Posterior cingulate gyrus (tissue), 11 donors: ENCODE measurements at places on chromosomes 13 and 19.

DNA sequence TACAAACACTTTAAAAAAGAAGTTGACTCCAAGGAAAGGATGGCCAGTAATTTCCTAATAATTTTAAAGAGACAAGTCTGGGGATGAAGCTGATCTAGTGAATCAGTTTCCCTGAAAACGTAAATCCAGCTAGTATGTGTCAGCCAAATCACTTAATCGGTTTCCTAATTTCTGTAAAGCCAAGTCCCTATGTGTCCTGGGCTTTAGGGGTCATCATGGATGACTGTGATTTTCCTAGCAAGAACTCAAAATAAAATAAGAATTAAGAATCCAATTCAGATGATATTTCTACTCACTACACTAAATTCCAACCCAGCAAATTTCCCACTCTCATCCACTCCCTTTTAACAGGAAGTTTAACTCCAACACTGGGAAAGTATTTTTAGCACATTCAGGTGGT lies 35.9 kb downstream of the ELF1 start:
- no peak for DNase-seq

GRCh38 chr19:2080336-2080988 lies 15.7 kb downstream of the MOB3A start:
- DNase-seq: no peak

- no peak for DNase-seq
Measured at GRCh38 chr13:99208185-99208584, 7.5 kb downstream of the UBAC2 start.

GRCh38 chr13:46172531-46172991 lies 9.4 kb downstream of the LCP1 start:
- DNase-seq: no peak

DNA sequence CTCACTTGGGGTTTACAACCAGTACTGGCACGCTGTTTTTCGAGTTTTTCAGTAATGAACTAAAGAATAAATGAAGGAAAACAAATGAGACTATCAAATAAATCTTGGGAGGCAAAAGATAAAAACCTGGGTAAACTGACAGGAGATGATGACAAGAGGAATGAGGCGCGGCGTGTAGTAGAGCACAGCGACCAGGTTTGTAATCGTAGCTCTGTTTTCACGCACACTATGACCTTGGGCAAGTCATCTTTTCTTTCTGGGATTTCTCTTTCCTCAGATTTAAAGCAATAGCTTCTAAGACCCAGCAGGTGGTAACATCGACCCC lies 419 bp downstream of the MRPS31 start:
- no peak for DNase-seq

- no peak for DNase-seq
Measured at GRCh38 chr13:64819081-64819480, 2411.1 kb downstream of the PCDH9 start.

DNA sequence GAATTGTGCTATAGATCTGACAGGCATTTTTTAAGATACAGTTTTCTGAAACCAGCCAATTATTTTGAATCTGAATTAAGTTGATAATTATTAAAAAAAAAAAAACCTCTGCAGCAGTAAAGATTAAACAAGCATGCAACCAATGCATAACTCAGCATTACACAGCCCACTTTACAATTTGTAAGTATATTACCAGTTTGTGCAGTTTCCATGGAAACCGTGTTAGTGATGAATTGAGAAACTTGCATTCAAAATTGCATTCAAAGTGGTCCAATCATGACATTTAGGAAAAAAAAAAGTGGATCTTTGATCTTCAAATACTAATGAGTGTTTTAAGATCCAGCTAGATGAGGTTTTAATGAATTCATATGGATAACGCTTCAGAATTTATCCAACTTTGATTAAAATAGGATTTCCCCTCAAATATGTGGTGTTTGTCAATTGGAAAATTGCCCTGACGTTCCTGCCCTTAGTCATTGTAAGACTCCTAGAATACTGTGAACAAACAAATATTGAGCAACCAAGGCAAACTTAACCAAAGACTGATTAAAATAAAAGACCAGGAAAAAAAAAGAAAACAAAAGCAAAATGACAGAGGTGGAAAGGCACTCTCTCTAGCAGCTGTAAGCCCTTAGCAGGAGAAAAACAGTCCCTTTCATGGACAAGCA lies 314.8 kb upstream of the MAB21L1 start:
- DNase-seq: no peak

DNA sequence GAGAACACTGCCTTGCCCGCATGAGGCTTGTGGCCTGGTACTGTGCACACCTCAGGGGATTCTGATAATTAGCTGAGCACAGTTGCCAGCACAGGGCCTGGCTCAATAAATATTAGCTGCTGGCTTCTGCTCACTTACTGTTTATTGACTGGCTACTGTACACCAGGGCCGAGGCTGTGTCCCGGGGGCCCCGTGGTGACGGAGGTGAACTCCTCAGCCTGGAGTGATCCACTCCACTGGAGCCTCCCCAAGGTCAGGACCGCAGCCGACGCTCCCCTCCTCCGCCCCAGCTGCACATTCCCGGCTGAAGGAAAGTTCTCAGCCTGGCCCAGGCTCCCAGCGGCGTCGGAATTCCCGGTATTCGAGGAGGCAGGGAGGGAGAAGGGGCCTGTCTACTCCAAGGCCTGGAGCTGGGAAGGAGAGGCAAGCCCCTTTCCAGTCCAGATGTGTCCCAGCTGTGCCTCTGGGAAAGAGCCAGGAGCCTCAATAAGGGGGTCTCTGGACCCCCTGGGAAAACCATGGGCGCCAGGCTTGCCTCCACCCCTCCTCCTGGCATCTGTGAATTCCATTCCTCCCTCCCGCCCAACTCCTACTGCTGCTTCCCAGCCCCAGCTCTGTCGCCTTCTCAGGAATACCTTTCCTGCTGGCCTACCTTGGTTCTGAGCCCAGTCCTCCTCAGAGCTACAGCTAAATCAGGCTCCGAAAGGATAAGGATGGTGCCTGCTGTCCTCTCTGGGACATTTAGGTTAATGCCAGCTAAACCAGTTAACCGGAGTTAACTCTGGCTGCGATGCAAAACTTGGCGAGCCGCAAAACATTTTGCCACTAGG lies 7.3 kb downstream of the RPS16 start:
- DNase-seq: no peak

DNA sequence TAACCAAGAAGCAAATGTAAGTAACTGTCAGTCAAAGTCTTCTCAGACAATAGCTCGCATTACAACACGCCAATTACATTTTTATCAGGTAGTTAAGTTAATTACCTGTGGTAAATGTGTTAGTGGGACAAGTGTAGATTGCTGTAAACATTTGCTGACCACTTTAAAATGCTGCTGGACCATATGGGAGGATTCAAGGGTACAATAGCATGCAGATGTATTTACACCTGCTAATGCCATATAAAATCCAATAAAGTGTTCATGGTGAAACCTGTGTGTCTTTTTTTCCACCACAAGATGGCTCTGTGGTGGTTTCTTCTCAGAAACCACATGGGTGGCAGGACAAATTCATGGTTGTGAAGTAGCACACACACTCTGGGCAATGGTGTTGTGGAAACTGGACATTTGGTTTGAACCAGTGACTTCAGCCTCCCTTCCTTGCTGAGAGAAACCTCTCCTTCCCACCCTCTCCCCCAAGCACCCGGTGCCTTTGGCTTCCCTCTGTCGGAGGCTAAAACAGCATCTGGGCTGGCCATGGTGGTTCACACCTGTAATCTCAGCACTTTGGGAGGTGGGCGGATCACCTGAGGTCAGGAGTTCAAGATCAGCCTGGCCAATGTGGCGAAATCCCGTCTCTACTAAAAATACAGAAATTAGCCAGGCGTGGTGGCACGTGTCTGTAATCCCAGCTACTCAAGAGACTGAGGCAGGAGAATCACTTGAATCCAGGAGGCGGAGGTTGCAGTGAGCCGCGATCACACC lies 18.1 kb upstream of the GTF3A start:
- DNase-seq: no peak

GRCh38 chr13:75518439-75519088 lies 19.1 kb downstream of the COMMD6 start:
- peak; percentile 84 for DNase-seq

DNA sequence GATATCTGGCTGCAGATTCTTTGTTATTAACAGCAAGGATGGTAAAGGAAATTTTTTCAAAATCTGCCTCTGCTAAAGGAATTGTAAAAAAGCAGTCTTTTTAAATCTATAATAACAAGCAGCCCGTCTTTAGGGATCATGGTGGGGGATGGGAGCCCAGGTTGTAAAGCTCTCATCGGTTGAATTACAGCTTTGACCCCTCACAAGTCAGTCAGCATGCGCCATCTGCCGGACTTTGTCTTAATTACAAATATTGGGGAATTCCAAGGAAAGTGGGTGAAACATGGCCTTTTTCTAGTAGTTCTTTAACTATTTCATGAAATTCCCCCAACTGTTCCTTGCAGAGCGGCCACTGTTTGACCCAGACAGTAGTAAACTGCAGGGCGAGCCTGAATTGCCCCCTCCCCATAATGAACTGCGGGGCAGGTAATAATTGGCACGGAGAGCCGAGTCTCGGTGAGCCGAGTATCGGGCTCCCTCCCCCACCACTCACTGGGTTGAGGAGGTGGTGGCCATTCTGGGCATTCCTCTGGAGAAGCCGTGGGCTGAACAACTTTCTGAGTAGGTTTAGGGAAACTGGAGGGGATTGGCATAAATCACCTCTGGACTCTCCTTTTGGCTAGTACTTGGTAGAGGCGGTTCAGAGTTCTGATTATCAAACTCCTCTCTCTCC lies 11.6 kb downstream of the ZNF578 start:
- no peak for DNase-seq

DNA sequence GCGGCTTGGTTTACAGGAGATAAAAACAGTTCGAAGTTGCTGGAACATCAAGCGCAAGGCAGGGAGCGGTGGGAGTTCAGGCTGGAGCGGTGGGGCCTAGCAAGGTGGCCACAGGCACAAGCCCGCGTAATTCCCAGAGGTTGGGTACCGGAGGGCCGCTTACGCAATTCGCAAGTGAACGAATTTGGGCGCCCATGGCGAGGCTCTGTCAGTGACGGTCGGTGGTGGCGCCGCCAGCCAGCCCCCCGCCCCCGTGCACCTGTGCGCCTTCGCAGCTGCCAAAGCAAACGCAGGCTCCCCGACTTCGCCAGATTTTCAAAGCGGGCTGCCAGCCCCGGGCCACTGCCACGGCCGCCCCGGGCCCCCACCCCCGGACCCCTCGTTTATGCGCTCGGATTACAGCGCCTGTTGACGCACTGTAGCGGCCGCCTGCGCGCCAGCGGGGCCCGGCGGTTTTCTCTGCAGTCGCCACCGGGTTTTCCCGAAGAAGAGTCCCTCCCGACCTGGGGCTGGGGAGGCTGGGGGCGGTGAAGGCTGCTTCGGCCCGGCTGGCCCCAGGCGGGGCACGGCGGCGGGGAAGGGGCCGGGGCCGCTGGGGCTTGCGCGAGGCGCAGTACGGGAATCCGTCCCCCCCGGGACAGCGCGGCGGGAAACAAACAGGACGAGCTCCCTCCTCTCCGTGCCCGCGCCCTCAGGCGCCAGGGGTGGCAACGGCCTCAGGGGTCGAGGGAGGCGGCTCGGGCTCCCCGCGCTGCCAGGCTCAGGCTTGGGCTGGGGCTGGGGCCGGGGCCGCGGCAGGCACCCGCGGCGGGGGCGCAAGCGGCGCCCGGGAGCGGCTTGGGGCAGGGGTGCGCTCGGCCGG lies 709 bp downstream of the N4BP2L1 start:
- peak; percentile 91 for DNase-seq

DNA sequence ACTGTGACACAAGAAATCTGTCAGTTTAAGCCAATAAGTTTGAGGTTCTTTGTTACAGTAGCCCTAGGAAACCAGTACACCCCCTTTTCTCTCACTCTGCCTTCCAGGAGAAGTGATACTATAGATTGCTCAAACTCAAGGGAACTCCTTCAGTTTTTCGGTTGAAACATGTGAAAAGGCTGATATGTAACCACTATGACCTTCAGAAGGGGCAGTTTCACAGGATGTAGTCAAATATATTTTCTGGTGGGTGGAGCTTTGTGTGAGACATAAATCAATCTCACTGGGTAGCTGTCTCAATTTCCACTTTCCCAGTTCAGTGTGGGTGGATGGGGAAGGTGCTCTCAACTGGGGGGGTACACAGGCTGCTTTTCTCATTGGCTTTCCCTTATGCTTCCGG lies 41.7 kb downstream of the HTR2A start:
- DNase-seq: no peak

GRCh38 chr13:80227645-80228044 lies 113.3 kb downstream of the SPRY2 start:
- DNase-seq: no peak

- no peak for DNase-seq
Measured at GRCh38 chr13:69601661-69602060, 506.0 kb upstream of the ATXN8OS start.

- no peak for DNase-seq
Measured at GRCh38 chr13:59038824-59039223, 1124.9 kb downstream of the DIAPH3 start.

DNA sequence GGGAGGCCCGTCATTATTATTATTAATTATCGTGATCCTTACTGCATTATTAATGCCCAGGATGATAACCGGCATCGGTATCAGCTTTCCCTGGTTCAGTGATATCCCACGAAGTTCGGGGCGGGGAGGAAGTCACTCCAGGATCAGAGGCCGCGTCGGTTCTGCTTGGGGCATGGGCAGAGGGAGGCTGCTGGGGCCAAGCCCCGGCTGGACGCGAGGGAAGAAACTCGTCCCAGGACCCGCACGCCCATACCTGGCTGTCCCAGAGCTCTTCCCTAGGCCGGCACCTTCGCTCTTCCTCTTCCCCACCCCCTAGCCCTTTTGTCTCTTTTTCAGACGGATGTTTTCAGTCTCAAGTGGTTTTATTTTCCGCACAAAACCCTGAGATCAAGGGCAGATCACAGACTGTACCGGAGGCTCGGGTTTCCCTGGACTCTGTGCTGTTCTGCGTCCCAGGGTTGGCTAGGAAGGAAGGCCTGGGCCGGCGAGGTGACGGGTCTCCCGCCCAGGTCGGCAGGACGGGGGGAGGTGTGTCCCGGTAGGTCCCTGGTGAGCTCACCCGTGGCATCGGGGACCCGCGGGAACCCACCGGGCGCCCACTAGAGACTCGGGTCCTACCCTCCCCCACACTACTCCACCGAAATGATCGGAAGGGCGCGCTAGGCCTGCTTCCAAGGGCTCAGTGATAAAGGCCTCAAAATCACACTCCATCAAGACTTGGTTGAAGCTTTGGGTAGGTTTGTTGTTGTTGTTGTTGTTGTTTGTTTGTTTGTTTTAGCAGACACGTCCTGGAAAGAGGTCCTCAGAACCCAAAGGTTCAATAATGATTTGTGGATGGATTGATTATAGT lies 7.9 kb downstream of the ZIC2 start:
- no peak for DNase-seq

DNA sequence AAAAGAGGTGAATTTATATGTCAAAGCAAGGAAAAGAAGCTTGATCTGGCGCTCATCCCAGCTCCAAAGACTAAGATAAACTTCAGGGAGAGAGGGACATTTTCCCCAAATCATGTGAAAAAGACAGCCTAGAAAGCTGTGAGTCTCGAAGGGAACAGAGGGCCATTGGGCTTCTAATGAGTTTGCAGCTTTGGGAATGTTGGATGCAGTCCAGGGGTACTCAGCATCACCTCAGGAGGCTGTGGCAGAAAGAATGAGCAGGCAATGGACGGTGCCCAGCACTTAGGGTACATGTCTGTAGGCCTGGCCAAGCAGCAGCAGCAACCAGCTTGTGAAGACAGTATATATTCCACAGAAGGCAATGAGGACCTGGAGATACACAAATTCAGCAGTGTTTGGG lies 25.7 kb upstream of the WASF3 start:
- no peak for DNase-seq

- DNase-seq: peak; percentile 98
Measured at GRCh38 chr19:58097781-58098681, at the start of gene ZSCAN18. Gene ZSCAN18, minus strand, starts transcription at chr19:58098231. Its CDS starts 7,964 bp downstream, at chr19:58090267.

GRCh38 chr13:93853912-93854311 lies 625.6 kb downstream of the DCT start:
- DNase-seq: no peak

- DNase-seq: no peak
Measured at GRCh38 chr13:66528180-66528579, 702.0 kb downstream of the PCDH9 start.
